ENCODE measurements at places on chromosomes 13 and 19. TPM values are rescaled to one million over a fixed set of nuclear protein-coding genes. Genes with fewer than 3 reads are reported as not detected.

STAP2 gene
- 3.6 TPM for total RNA-seq

HIPK4 gene
- not detected for total RNA-seq

TTC9B gene
- total RNA-seq, result not detected

NANOS3 gene
- not detected for total RNA-seq

ZNF613 gene
- 4.9 TPM for total RNA-seq

Measured in thoracic aorta endothelial cell (primary cell).